ENCODE measurements at places on chromosomes 7 and 10. TPM values are rescaled to one million over a fixed set of nuclear protein-coding genes. Genes with fewer than 3 reads are reported as not detected.

Gene ARHGAP22
- 4.1 TPM for total RNA-seq

Gene VPS37D
- total RNA-seq = 4.0 TPM

Gene PITX3
- 1.0 TPM for total RNA-seq

Gene HMX3
- not detected for total RNA-seq

Gene DOCK1
- total RNA-seq = 25.5 TPM

Gene PRTFDC1
- total RNA-seq = 17.3 TPM

Gene ADARB2
- total RNA-seq = not detected

Gene FGFBP3
- 2.2 TPM for total RNA-seq

Gene DLX5
- total RNA-seq = not detected

Gene NYAP1
- total RNA-seq = 5.6 TPM

Gene TFPI2
- total RNA-seq = 250 TPM

Gene EPO
- total RNA-seq = not detected

Measured in A549 treated with Mapracorat at 1 μM for 4 hours (cell line).